ENCODE measurements at places on chromosomes 3 and 15.

GRCh38 chr3:20080956-20081554 is 40.8 kb downstream of the KAT2B start:
- peak; percentile 13 for DNase-seq

DNA sequence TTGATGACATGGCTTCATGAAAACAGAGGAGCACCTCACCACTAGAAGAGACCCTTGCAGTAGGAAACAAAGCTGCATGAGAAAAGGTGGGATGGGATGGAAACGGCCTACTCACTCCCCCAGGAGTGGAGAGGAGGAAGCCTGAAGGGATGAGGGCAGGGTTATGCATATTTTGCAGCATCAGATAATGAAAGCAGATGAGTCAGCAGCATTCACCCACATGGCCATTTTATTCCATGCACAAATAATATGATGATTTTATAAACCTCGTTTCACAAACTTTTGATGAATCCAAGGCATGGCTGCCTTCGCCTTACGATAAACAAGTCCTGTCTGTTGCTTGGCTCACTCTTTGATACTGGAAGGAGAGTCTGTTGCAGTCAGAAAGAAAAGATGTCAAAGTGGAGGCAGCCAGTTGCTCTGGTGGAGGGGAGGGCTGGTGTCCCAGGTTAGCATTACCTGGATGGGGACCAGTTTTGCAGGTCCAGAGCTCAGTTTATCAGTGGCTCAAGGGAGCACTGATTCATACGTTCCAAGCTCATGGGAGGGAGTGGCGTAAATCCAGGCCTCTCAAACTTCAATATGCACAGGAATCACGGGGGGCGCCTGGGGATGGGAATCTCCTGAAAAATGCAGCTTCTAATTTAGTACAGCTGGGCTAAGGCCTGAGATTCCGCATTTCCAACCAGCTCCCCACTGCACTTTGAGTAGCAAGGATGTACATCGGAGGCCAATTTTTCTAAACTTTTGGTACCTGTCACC is 9.2 kb upstream of the EHD4 start:
- no peak for DNase-seq

GRCh38 chr15:99542828-99543227 is 23.0 kb upstream of the MEF2A start:
- peak; percentile 53 for DNase-seq

DNA sequence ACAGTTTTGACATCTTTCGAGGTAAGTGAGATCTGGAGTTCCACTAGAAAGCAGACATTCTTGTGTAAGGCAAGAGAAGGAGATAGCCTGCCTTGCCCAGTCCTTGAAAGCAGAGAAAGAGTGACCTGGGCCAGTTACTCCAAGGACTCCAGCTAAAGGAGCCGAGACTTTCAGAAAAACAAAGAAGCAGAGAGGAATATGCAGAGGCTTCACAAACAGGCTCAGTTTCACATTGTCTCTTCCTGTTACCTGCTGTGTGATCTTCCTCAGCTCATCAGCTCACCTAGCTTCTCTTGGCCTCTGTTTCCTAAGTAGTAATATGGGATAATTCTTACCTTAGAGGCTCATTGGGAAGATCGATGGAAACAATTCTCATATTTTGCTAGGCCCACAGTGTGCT is 81.0 kb downstream of the CDC25A start:
- no peak for DNase-seq

DNA sequence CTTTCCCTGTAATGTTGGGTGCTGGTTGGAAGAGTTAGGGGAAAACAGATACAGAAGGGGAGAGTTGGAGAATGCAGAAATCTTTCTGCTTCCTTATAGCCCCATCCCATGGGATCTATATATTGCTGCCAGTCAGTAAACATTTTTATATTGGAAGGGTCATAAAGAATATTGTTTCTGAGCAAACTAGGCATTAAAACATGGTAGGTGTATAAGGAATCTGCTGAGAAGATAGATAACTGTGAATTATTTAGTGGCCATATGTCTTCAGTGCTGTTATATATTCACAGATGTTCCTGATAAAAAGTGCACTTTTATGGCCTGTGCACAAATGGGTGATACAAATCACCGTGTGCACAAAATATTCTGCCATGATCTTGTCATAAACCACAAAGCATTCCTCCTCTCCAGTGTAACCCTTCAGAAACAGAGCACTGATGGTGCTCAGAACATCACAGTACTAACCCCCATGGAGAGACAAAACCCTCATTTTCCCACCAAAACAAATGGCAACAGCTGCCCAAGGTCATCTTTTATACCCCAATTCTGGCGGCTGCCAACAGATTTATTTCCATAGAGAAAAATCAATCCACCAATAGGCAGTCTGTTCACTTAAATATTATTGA is 269.3 kb downstream of the SLC9A9 start:
- no peak for DNase-seq

DNA sequence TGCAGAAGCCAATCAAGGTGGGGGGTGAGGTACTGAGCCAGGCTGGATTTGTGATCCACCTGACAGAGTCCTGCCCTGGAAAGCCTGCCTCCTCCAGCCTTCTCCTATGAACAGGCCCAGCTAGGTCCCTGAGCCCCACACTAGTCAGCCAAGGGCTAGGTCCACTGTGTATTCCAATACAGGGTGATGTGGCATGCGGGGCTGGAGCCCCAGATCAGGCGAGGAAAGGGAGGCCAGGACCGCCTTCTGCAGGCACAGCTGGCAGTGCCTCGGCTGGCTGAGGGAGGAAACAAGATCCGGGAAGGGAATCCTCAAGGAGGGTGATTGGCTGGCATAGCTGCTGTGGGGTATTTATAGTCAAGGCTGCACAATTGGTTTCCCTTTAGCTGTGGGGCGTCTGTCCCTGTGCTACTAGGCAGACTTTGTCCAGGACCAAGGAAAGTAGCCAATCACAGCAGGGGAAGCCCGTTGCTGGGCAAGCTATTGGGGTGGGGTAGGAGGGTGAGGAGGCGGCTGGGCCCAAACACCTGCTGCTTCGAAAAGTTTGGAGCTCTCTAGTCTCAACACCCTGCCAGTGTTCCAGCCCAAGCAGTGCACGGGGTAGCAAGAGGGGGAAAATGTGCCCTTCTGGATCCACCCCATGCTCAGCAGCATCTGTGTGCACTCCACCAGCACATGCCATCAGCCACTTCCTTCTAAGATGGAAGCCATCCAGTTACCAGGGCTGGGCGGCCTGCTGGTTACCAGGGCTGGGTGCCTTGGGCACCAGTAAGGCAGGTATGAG is 5.9 kb downstream of the KY start:
- no peak for DNase-seq

DNA sequence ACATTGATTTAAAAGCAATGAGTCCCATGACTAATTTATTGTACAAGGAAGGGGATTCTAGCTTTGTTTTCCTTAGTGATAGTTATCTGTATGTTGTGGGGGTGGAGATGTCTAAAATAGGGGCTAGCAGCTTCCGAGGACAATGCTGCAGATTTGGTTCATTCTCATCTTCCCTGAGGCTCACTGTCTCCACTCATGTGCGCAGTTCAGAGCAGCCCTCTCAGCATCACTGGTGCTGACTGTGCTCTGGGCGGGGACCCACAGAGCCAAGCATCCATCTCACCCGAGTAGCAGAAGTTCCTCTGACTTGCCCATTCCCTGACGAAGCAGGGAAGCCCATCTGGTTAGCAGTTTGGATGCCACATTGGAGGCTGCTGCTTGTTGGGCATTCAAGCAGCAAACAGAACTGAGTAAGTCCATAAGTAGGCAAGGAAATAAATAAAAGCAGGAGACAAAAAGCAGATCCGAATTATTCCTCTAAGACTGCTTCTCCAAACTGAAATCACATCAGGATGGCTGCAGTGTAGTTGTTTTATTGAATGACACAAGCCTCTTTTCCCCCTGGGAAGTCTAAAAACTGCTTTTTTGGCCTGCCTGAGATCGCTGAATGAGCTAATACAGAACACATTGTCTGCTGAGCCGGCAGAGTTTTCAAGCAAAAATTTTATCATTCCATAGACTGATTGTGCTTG is 27.5 kb downstream of the RARB start:
- DNase-seq: peak; percentile 40

DNA sequence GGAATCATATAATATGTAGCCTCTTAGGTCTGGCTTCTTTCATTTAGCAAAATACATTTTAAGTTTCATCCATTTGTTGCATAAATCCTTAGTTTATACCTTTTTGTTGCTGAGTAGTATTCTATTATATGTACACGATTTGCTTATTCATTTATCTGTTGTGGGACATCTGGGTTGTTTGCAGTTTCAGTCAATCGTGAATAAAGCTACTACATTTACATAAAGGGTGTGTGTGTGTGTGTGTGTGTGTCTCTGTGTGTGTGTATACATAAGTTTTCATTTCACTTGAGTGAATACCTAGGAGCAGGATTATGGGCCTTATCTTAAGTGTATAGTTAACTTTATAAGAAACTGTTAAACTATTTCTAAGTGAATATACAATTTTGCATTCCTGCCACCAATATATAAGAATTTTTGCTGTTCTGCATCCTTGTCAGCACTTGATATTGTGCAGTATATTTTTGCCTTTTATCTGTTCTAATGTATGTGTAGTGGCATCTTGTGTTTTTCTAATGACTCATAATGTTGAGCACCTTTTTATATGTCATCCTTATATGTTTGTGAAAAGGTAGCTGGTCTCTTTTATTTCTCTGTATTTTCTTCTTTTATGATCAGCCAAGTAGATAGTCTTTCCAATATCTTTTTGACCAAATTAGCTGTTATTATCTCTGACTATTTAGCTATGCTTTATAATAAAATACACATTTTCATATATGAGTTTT is 55.0 kb downstream of the GLCE start:
- no peak for DNase-seq

DNA sequence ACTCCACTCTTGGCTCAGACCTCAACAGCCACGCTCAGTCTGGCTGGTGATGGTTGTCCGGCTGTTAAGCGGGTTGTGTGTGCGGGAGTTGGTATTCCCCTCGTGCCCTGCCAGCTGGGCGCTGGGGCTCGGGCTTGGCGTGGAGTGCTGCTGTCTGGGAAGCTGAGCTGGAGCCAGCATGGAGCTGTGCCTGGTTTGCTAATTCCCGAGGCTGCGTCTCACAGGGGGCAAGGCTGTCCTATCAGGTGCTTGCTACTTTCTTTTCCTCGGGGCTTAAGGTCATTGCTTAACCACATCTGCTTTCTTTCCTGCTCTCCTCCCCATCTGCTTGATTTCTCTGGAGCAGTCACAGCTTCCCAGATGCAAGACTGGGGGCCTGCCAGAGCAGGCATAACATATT is 29.9 kb downstream of the PDIA5 start:
- peak; percentile 85 for DNase-seq

DNA sequence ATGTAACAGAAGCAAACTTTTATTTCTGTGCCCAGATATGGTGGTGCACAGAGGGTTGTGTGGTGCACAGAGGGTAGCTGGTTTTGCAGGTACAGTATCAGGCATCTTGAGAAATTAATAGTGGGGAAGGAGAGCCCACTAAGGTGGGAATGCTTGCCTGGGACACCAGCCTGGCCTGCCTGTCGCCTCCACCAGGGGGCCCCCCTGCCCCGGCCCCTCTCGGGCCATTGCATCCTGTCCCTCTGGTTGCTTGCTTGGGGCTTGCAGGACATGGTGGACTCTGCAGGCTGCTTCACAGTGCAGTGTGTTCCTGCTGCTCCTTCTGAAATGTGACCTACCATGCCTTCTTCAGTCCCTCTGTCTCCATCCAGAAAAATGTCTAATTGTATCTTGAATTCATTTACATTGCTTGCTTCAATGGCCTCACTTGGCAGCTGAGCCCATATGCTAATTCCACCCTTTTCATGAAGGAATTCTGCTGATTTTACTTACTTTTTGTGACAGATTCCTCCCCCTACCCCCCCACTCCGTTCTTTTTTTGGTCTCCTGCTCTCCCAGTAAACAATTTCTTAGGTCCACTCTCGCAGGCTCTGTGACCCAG is 73.6 kb downstream of the EEFSEC start:
- peak; percentile 42 for DNase-seq

DNA sequence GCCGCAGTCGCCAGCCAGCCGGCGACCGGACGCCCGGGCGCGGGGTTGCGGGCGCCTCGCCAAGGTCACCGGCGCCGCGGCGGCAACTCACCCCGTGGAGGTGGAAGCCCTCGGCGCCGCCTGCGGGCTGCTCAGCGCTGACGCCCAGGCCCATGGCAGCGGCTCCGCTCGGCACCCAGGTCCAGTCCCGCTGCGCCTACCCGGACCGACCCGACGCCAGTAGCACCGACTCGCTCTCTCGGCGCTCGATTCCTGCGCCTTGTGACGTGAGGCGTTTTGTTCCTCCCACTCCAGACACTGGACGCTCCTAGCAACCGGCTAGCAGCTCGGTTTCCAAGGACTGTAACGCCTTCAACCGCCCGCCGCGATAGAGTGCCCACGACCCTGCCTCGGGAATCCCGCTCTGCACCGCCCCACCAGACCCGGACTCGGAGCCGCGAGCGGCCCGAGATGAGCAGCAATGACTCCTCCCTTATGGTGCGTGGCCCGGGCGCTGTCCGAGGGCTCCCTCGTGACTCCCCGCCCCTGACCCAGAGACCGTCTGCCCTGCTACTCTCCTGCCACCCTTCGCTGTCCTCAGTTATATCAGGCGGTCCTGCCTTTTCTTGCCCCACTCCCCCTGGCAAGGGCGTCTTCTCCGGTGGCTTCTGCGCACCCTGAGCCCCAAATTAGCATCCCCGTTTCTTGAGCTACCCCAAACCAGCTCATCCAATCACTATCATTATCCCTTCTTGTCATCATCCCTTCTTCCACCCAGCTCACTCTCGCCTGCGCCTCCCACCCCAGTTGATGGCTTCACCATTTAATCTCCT is at the start of the genes GORASP1 and TTC21A:
TSS of gene GORASP1 (minus strand) at position 240 of the 812 bp plus-strand sequence. CDS start at position 154, 86 bp downstream.
TSS of gene TTC21A (plus strand) at position 293 of the 812 bp plus-strand sequence. CDS start at position 451, 158 bp downstream.
- peak; percentile 88 for DNase-seq

- DNase-seq: no peak
Measured at GRCh38 chr15:77851691-77852090, 219.0 kb upstream of the LINGO1 start.

DNA sequence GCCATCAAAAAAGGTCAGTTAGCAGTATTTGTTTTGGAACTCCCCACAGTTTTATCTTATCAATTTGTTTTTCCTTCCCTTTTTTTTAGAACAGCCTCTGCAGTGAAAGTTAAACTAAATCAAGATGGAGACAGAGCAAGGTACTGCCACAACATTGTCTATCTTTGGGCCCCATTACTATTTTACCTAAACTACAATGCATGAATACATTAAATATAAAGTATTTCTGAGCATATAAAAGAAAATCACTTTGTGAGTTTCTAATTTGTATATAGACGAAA is 139.5 kb downstream of the MEIS2 start:
- DNase-seq: no peak

DNA sequence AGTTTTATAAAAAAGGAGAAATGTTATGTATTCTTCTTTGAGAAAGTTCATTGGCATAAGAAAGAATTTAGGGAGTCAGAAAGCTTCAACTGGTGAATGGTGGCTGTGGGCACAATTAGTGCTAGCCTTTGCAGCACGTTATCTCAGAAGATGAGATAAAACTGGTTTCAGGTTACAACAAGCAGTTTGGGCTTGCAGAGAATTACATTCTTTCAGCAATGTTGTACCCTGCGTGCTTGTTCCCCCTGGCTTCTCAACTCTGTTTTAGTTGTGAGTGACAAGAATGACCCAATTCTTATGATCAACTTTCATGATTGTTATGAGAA is 31.6 kb upstream of the ACP3 start:
- DNase-seq: no peak

All from fibroblast of pulmonary artery (primary cell).